GM04503 (cell line): ENCODE measurements at places on chromosomes 16 and 17.

DNA sequence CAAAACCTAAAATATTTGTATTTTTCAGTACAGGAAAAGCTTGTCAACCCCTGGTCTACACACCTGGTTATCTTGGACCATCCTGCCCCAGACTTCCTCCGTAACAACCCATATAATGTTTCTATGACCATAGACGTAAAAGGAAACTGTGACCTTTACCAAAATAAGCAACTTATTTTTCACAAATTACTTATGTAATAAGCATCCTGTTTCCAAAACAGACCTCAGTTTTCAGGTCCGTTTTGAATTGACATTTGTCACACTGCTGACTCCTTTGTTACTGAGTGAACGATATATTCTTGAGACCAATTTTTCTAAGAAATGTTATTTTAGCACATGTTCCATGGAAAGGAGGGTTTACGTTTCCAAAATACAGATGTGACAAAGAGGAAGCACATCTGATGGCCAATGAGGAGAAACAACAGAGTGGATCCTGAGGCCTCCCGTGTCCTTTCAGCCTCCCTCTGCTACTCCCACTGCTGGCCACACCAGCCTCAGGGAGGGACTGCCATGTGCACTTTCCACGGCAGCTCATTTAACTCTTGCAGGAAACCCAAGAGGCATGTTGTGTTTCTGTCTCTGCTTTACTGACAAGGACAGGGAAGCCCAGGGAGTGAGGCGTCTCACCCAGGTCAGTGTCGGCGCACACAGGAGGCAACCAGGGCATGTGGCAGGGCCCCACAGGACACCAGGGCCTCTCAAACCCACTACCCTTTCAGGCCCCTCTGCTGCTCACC lies 20.1 kb upstream of the ALDH3A1 start:
- DNase-seq: no peak

DNA sequence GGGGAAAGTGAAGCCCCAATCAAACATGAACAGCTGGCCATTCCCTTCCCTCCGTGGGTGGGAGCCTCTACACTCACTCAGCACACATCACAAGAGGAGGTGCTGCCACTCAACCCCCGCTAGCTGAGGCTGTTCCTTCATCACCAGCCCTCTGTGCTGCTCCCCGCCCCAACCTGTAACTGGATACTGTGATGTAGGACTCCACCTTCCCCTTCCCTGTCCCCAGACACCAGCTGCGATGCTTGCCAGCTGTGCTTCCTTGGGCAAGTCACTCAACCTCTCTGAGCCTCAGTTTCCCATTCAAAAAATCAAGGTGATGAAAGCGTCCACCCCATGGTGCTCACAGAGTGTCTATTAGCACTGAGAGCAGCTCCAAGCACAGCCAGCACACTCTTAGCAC lies 273.2 kb downstream of the MRTFB start:
- no peak for DNase-seq

- DNase-seq: no peak
Observed at GRCh38 chr16:82735186-82735585, 108.4 kb downstream of the CDH13 start.

GRCh38 chr16:84700446-84701300 lies 873 bp downstream of the USP10 start:
- no peak for DNase-seq
